Posterior vena cava (tissue), 2 donors: ENCODE measurements at places on chromosomes 5 and 9. TPM values are rescaled to one million over a fixed set of nuclear protein-coding genes. Genes with fewer than 3 reads are reported as not detected.

Gene PCDHB5
- 2.8 TPM for total RNA-seq

Gene VAV2
- total RNA-seq: 17.9 TPM

Gene RNF183
- total RNA-seq: not detected

Gene SLC2A6
- 3.2 TPM for total RNA-seq

Gene OTP
- not detected for total RNA-seq

Gene CENPP
- total RNA-seq: 4.5 TPM

- DNase-seq: no peak
These were observed 53.1 kb upstream of the TYRP1 start for GRCh38 chr9:12640016-12640587.

DNA sequence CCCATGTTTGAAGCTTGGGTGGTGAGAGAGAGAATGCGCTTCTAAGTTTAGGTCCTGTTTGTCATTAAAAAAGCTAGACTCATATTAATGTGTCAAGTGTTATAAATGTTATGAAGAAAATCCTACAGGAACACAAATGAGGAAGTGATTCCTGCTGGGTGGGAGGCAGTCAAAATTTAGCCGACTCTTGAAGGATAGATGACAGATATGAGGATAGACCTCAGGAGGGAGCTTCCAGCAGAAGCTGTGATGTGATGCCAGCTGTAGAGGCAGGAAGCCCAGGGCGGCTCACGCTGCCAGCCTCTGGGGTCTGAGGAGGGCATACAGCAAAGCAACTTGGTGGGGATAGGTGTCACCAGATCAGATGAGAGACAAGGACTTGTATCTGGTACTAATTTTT, 74.7 kb upstream of the ADAMTS16 start:
- DNase-seq: no peak

DNA sequence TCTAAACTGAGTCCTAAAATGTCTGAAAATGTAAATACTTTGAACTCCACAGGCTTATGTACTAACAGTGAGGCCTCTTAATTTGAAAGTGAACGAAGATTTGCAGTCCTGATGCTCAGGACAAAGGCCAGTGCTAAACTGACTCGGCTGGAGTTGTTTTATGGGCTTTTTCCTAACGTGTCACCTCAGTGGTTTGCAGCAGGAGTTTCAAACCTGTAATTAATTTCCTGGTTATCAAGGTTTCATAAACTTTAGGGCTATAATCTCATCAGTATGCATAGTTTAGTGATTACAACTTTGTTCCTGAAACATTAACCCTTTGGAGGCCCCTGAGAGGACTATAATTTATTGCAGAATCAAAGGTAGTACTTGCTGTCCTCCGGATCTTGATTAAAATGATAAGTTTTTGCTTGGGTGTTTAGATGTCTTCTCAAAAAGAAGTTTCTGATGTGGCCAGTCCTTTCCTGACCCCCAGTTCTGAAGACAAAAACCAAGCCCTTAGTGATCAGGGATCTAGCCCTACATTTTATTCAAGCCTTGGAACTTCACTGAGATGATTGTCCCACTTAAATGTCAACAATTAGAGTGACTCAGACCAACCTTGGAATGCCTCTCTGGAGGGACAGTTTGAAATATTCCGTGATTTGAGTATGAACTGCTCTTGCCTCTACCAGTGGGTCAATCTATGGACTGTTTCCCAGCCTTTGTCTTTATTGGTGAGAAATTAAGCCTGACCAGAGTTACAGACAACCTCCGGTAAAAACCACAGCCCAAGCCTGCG, 11.1 kb upstream of the S100Z start:
- no peak for DNase-seq

DNA sequence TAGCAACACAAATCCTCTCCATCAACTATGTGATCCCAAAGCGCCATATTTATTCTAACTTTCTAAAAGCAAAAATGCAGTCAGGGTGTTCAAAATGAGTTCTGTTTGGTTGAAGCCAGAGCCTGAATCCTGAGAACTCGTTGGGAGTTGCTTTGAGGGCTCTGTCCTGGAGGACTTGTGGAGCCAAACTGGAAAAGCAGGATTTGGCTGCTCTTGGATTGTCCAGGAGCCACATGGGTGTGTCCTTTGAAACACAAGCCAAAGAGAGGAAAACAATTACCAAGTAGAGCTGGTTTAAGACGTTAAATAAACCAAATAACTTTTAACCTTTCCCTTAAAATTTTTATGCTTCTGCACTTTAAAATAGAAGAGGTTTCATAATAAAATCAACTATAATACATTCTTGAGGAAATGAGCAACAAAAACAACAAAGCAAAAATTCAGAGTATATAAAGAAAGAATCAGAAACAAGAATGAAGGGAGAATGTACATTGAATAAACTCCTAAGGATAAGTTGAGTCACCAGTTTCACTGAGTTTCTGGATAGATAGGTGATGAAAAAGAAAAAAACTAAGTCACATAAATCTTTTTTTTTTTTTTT, 13.5 kb downstream of the C5orf46 start:
- no peak for DNase-seq

- DNase-seq: no peak
These were observed 59.6 kb upstream of the MAN2A1 start for GRCh38 chr5:109630093-109630492.

DNA sequence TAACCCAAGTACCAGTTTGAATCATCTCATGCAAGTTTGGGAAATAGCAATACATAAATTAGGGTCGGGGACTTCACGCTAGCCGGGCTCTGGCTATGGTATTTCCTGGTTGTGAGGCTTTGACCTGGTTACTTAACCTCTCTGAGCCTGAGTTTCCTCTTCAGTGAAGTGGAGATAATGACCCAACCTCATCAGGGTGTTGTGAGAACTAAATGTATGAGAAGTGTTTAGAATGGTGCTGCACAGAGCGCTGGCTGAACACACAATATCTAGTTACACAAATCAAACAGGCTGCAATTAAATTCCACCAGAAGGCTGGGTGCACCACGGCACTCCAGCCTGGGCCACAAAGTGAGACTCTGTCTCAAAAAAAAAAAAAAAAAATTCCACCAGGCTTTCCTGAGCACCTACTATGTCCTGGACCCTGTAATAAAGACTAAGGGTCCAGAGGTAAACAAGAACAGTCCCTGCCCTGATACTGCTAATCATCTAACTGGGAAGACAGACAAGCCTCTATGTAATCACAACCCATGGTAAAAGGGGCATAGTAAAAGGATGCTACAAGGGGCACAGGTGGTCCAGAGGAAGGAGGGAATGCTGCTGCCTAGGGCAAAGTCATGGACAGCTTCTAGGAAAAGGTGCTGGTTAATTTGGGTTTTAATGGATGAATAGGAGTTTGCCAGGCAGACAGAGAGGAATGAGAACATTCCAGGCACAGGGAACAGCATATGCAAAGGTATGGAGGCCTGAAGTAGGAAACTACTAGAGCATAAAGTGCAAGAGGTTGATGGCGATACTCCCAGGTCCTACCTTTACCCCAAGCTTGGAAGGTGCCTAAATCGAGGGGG, 27.7 kb downstream of the DUSP1 start:
- DNase-seq: no peak

DNA sequence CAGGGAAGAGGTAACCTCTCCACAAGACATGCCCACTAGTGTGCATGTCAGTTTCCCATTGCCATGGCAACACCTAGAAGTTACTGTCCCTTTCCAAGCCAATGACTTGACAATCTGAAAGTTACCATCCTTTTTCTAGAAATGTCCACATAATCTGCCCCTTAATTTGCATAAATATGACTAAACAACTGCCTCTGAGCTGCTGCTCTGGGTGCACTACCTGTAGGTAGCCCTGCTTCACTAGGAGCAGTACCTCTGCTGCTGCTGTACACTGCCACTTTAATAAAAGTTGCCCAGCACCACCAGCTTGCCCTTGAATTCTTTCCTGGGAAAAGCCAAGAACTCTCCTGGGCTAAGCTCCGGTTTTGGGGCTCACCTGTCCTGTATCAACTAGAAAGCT, 392.4 kb downstream of the NTRK2 start:
- DNase-seq: no peak

DNA sequence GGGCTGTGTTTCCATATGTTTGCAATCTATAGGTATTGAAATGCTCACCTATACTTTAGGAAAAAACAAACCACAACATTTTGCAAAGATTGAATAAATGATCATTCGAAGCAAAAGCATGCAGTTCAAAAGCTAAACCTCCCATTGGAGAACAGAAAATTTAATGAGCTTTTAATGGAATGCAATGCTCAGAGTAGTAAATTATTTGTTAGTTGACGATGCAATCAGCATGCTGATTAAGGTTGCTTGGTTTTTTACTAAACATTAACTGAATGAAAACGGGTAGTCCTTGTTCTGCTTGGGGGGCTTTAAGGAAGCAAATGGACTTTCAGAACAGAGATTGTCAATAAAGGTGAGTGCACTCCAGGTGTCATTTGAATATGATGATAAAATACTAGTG, 123.3 kb upstream of the TMEM161B start:
- no peak for DNase-seq

- no peak for DNase-seq
These were observed 11.8 kb downstream of the MYOZ3 start for GRCh38 chr5:150672884-150673275.

- peak; percentile 86 for DNase-seq
These were observed 76.8 kb downstream of the STK10 start for GRCh38 chr5:172110921-172111851.

GRCh38 chr5:15425766-15426165, 74.2 kb upstream of the FBXL7 start:
- no peak for DNase-seq

DNA sequence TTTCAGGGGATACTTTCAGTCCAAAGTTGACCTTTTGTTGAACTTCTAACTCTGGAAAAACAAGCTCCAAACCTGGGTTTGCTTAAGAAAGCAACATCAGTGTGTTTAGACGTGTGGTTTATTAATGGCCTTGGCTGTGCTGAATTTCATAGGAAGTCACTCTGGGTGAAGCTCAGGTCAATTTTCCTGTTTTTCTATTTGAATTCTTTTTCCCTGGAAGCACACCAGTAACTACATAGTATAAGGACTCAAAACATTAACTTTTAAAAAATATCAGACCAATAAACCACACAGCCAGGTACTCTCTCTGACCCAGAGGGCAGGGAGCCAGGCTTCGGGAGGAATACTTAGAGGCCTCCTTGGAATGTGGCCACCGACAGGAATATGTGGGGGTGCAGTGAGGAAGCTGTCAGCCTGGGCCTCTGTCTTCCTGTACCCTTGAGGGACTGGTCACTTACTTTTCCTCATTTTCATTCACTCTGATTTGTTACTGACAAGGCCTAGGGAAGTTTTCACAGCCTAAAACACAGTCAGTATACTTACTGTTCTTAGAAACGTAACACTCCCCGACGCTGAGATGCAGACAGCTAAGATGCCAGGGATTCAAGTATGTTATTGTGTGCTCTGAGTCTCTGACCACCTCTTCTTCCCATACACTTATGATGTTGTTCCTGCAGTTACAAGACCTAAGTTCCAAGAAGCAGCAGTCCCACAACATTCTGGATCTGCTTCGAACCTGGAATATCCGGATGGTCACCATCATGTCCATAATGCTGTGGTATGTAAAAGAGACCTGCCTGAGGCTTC, 18.9 kb downstream of the SLC22A5 start:
- DNase-seq: no peak

- DNase-seq: no peak
These were observed 63.9 kb downstream of the PARP8 start for GRCh38 chr5:50730336-50730735.

DNA sequence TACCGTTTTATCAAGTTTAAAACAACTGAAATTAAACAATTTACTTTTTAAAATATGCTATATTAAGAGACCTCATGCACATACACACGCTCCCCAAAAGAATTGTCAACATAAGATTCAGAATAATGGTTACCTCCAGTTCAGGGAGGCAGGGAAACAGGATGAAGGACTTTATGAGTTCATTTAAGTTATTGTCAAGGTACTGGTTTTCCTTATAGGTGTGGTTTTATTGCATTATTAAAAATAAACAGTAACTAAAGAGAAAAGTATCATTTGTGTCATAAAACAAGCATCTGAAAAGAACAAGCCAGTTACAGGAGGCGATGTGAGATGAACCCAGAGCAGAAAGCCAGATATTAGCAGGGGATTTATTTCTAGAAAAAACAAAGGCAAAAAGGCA, 2376.7 kb downstream of the MAT2B start:
- DNase-seq: no peak

- DNase-seq: no peak
These were observed 175.1 kb downstream of the ACER2 start for GRCh38 chr9:19583890-19584289.

DNA sequence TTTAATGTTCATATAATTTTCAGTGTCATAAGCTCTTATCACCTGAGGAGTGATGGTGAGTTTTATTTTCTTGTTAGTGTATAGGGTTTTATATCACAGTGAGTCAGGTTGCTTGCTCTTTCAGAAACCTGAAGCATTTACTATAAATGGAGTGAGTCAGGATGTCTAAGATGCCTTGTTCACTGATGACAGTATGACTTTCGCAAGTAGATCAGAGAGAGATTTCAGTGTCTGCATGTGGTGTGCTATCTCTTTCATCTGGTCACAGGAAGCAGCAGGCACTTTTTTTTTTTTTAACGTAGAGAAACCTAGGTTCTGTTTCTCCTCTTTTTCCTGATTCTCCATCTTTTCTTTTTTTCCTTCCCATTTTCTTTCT, 237.1 kb downstream of the DMRTA1 start:
- DNase-seq: no peak

- no peak for DNase-seq
These were observed 88.9 kb upstream of the TRPM3 start for GRCh38 chr9:71210326-71210725.

- DNase-seq: no peak
These were observed 99.4 kb upstream of the CTNND2 start for GRCh38 chr5:12003680-12004079.

DNA sequence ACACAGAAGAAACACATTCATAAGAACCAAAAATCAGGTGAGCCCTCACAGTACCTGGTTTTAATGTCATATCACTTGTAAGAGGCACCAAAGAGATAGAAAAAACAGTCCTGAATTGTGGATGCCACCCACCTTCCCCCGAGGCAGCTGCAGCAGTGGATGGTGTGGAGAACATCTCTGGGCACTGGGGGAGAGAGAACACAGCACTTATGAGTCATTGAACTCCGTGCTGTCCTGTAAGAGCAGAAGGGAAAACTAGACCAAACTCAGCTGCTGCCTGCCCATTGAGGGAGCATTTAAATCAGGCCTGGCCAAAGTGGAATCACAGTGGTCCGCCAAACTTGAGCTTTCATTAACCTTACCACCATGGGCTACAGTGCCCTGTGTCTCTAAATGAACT, 296.2 kb downstream of the SPATA31D1 start:
- no peak for DNase-seq

DNA sequence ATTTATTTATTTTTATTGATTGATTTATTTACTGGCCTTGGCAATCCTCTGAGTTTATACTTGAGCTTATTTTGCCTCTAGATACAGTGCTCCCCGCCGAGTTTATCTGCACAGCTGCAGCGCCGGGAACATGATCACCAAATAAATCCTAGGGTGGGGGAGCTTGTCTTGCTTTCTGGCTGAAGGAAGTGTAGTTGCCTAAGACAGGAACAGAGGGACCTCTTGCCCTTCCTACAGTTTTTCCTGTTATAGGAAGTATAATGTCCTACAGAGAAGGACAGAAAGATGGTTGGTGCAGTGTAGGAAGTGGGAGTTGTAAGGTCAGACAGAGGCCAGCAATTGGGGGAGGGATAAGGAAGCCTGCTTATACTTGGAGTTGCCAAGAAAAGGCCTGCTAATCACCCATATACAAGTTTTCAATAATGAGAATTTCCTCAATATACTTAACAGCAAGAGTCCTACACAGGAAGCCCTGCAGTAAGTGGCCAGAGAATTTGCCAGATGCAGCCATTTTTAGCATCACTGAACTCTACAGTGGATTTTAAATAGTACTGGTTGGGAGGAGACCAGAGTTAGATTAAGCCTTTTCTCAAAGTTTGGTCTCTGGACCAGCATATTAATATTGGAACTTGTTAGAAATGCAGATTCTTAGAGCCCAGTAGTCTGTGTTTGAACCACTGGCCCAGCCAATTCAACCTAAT, 7.7 kb downstream of the AOPEP start:
- no peak for DNase-seq
